ENCODE measurements at places on chromosomes 12 and 14.
A peak's percentile ranks its signal among the peaks of the same experiment; 100 is the strongest.

DNA sequence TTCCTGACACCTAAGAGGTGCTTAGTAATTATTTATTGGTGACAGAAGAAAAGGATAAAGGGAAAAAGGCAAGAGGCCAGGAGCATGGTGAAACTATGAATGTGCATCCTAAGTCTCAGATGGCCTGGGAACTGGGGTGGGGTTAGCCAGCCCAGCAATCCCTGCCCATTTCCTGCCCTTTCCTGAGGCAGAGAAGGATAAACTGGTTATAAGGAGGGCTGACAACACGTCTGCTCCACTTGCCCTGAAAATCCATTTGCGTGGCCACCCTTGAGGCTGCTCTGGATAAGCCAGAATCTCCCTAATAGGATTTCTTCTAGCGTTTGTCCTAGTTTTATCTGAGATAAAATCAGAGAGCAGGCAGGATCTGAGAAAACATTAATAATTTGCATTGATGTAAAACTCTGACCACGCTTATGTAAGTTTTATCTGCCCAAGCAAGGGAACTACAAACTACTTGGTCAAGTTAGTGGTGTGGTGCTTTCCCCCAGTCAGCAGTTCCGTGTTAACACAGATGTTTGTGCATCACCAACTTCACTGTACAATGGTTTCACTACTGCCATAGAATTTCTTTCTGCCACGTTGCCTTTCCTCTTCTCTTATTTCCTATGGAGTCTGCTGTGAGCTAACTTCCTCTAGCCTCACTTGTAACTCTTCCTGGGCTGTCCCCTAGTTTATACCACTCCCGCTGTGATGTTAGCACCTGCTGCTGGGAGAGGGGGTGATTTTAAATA, 392.7 kb downstream of the RPS29 start:
- DNase-seq, result no peak

- DNase-seq, result no peak
These were observed 9.8 kb upstream of the RMST start for GRCh38 chr12:97452839-97453238.

- no peak for DNase-seq
These were observed 29.0 kb downstream of the PDE6H start for GRCh38 chr12:15001733-15002382.

- DNase-seq, result no peak
These were observed 107.4 kb downstream of the TSHR start for GRCh38 chr14:81062816-81063215.

- no peak for DNase-seq
These were observed 66.0 kb upstream of the TRAF3 start for GRCh38 chr14:102711207-102711606.

- DNase-seq, result no peak
These were observed 67.7 kb downstream of the HCAR2 start for GRCh38 chr12:122635471-122635870.

DNA sequence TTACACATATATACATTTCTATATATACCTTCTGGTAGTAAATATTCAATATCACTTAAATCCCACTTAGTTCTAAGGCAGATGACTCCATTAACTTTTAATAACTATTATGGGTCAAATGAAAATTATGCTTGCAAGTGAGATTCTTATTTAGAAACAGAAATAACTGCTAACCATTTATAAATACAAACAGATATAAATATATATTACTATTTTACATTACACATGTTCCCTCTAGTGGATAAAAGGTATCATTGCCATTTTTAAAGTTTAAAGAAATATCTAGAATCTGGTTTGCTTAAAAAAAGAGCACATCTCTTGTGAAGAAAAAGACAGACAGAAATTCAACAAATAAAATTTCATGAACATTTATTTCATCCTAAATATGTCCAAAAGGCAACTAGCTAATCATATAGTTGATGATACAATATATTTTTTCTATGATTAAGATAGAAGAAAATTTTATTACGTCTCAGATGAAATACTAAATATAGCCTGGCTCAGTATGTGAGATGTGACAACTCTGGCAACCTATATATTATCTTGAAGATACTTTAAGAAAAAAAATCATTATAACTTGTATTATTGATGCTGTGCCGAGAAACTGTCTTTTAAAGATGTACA, 11.7 kb upstream of the RAD51AP1 start:
- DNase-seq, result peak; percentile 2

- DNase-seq, result no peak
These were observed 9.9 kb upstream of the CHST11 start for GRCh38 chr12:104446646-104447421.

DNA sequence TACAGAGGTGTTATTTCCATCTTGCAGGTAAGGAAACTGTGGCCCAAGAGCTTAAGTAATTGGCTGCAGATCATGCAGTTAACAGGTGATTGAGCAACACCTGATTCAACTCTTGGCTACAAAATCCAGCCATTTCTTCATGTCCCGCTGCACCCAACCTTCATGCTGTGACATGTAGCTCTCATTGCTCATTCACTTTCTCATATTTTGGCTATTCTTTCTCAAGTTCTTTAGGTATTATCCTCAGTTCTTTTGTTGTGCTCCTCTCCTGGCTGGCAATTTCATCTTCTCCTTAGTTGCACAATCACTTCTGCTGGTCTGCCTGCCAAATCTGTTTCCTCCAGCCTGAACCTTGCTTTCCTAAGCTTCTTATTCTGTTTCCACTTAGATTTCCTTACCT, 300.8 kb downstream of the SSPN start:
- DNase-seq, result no peak

DNA sequence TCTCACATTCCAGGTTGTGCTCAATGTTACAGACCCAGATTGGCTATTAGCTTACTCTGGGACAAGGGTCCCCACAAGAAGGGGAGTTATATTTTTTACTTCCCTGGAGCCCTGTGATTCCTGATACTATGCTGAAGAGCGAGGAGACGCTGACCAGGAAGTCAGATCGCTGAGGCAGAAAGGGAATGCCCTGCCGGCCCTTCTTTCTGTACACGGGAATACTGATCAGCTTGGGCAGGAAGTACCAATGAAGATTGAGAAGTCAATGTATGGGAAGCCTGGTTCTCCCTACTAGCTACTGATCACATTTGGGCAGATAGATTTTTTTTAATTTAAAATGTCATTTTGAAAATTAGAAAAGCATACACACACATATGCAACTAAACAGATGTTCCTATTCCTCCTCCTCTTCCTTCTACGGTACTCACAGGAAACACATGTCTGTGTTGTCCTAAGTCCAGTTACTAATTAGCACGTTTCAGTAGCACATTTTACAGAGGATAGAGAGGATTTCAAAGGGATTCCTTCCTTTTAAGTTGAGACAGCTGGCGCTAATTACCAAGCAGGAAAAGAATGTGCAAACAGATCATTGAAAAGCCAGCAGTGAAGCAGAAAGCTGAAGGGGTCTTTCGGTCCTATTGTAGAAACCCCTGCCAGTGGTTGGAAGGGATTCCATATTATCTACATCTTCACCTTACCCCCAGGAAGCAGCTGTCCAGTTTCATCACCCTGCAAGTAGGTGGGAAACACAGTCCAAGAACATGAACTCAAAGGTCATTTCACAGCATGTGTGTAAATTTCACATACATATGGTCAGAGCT, 292.4 kb downstream of the DUSP6 start:
- DNase-seq, result no peak

DNA sequence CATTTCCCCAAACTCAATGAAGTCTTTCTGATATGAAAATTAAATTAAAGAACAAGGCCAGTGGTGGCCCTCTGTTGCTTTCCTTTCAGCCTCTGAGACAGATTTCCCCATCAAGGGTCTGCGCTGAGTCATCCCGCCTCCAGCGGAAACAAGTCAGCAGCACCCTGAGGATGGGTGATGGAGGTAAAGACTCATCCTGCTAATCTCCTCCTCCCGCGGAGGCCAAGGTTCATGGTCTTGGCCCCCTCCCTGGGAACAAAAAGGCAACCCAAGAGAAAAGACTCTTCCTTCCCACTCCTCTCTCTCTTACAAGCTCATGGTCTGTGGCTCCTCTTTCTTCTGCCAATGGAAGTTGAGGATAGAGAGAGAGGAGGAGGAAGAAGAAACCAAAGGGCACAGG, 9.0 kb upstream of the NUMB start:
- no peak for DNase-seq

DNA sequence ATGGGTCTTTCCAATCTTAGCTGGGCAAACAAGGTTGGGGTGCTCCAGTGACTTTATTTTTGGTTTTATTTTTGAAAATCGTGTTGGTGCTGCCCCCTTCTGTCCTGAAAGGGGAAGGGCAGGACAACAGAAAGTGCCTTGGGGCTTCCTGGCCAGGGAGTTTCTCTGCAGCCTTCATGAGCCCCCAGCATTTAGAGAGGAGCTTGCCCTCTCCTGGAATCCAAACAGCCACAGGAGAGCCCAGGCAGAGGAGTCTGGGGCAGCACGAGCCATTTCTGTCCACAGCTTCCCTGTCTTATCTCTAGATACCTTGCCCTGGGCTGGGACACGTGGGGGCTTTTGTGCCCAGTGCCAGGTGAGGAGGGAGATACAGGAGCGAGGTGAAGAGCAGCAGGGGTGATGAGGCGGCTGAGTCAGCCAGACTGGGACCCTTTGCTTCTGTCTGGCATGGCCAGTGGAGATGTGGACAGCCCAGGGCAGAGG, 4.4 kb upstream of the C1RL start:
- no peak for DNase-seq

DNA sequence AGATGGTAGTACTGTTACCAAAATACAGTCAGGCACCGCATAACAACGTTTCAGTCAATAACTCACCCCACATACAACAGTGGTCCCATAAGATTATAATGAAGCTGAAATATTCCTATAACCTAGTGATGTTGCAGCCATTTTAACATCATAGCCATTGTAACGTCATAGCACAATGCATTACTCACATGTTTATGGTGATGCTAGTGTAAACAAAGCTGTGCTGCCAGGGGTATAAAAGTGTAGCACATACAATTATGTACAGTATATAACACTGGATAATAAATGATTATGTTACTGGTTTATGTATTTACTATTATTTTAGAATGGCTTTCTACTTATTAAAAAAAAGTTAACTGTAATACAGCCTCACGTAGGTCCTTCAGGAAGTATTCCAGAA, 37.0 kb downstream of the GPR137C start:
- no peak for DNase-seq

DNA sequence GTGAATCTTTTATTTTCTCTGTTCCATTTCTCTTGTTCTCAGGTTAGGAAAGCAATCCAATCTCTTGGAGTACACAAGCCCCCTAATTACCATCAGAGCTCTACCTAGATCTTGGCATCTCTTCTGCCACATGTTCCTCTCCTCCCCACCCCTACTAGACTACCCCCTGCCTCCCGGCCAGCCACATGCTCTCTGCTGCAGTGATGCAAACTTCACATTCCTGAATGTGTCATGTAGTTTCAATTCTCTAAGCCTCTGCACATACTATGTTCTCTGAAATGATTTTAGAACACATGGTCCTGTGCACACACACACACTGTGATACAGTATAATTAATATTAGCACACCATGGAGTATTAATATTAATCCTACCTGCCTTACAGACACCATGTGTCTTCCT, 104.6 kb downstream of the EFCAB11 start:
- DNase-seq, result no peak

DNA sequence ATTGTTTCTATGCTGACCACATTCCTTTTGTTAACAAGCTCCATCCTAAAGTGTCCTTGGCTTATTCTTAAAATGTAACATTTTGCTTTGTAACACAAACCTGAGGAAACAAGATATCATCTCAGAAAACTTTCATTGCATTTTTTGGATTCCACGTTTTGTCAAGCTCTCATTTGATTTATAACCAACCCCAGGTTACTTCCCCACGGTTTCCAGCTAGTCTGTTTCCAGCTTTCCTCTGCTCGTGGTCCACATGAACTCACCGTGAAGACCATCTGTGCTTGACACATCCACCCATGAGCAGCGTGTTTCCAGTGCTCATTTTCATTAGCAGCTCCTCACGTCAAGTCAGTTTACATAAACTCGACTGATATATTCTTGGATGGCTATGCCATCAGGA, 6.4 kb upstream of the NKX2-8 start:
- DNase-seq, result no peak

GRCh38 chr14:98580131-98580678, 691.8 kb downstream of the BCL11B start:
- no peak for DNase-seq

DNA sequence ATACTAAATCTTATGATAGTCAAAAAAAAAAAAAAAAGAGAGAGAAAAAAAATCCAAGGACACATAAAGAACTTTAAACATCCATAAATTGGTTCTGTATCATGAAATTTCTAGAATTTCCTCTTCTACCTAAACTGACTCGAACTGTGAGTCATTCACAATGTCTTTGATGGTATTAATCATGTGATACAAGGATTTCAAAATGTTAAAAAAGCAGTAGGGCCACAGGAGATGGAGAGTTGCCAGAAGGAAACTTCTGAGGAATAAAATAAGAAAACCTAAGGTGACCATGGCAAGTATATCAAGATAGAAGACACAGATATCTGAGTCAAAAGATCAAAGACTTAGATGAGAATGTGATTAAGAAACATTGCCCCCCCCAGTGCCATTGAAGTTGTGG, 1320.9 kb upstream of the FLRT2 start:
- no peak for DNase-seq

GRCh38 chr14:36665887-36666415, 4.3 kb downstream of the PAX9 start:
- no peak for DNase-seq

GRCh38 chr12:15364221-15365160, 42.2 kb downstream of the PTPRO start:
- no peak for DNase-seq

DNA sequence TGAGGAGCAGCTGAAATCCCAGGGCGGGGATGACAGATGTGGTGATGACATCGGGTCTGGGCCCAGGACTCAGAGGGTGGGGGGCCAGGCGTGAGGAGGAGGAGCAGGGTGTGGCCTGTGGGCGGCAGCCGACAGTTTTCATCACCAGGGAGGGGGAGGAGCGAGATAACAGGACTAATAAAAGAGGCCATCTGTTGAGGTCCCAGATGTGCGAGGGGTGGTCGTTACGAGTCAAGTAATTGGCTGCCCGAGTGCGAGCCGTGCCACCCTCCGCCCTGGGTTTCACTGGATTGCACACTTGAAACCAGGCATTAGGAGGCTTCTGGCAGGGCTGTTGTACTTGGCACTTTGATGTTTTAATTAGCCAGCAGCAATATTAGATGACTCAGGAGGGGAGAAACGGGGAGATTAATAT, 67.2 kb downstream of the NOS1 start:
- DNase-seq, result no peak

GRCh38 chr12:69906411-69907216, 81.6 kb downstream of the MYRFL start:
- DNase-seq, result no peak

- no peak for DNase-seq
These were observed 381.0 kb downstream of the DPF3 start for GRCh38 chr14:72512925-72513324.

DNA sequence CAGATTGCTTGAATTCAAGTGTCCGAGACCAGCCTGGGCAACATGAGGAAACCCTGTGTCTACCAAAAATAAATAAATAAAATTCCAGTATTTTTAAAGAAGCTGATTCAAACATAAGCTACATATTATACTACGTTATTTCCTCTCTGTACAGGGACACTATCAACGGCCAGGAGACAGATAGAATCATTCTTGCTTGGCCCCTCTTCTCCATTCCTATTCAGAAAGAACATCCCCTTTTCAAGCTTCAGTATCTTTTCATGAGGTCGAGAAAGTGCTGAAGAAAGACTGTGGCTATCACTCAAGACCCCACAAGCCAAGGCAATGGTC, 314 bp upstream of the DHRS7 start:
- DNase-seq, result no peak
